ENCODE measurements at places on chromosomes 11 and 22.

- no peak for DNase-seq
These were observed 58.9 kb downstream of the RPUSD4 start for GRCh38 chr11:126152586-126152985.

DNA sequence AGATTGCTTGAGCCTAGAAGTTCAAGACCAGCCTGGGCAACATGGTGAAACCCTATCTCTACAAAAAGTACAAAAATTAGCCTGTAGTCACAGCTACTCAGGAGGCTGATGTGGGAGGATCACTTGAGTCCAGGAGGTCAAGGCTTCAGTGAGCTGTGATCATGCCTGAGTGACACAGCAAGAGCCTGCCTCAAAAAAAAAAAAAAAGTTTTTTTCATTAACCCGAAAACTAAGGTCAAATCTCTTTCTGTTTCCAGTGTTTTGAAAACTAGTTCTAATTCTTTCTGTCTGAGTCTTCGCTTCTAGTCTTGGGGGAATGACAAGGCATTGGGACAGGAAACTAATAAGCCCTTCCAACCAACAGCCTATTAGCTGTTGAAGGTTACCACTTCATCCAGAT is 57.6 kb downstream of the LIF start:
- no peak for DNase-seq

DNA sequence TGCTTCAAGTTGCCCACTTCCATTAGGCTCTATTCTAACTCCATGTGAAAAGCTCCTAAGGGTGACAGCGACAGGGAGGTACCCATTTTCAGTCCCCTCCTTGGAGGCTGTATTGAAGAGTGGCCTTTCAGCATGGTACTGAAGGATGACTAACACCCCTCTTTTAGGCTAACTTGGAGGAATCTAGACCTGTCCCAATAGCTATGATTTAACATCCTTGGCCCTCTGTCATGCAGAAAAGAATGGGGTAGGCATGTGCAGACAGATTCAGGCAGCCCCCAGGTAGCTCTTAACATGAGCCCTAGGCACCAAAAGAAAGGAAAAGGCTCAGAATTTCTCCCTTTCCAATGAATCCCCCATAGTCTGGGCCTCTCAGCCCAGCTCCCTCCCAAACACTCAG is 89.3 kb upstream of the AMOTL1 start:
- no peak for DNase-seq

DNA sequence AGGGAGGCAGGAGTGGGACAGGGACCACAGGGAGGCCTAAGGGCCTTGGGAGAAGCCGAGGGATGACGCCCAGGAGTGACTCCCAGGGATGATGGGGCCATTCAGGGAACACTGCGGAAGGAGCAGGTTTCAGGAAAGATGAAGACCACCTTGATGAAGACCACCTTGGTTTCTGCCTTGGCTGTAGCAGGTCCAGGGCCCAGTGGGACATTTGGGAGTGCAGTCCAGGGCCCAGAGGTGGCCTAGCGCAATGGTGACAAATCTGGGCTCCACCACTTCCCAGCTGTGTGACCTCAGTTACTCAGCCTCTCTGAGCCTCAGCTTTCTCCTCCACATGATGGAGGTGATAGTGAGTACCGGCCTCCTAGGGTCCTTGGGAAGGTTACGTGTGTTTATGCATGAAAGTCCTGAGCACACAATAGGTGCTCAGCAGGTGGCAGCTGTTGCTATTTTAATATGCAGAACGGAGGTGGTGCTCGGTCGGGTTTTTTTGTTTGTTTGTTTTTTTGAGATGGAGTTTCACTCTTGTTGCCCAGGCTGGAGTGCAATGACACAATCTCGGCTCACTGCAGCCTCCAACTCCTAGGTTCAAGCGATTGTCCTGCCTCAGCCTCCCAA is 770 bp downstream of the TSGA10IP start:
- no peak for DNase-seq

DNA sequence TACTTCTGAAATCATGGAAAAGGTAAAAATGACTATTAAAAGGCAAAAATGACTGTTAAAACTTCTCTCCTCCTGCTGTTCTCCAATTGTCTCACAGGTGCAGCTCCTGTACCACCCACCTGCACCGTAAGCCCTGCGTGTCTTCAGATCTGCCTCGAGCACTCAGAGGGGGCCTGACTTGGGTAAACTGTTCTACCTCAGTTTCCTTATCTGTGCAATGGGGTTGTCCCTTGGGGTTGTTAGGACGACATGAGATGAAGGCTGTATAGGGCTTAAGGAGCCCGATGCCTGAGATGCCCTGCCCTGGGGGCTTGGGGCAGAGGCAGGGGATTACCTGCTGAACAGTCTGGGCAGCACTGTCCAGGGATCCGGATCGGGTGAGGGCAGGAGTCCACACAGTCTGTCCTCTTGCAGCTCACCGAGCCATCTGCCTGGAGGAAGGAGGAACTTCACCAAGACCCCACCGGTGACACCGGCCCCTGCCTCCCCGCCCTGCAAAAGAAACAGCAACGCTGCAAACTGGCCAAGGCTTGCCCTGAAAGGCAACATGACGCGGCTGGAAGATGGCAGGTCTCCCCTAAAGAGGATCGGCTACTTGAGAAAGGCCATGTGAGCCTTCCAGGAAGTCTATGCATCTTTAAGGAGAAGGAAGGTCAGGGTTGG is 26.4 kb downstream of the VWCE start:
- DNase-seq, result no peak

GRCh38 chr11:29318134-29318845 is 698.5 kb downstream of the KCNA4 start:
- peak; percentile 48 for DNase-seq

DNA sequence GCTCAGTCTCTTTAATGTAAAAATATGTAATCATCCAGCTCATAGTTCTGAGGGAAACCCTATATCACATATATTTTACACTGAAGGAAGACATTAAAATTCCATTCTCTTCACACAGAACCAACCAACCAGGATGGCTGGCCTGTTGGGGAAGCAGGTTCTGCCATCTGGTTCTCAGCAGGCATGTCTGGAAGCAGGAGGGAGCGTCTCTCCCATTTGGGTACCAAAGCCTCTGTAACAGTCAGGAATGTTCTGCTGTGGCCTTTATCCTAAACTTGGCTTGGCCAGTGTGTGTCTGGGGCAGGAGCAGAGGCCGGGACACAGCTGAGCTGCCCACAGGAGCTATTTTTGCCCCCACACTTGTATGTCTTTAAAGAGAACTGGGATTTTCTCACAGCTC is 29.2 kb downstream of the SGSM3 start:
- no peak for DNase-seq

DNA sequence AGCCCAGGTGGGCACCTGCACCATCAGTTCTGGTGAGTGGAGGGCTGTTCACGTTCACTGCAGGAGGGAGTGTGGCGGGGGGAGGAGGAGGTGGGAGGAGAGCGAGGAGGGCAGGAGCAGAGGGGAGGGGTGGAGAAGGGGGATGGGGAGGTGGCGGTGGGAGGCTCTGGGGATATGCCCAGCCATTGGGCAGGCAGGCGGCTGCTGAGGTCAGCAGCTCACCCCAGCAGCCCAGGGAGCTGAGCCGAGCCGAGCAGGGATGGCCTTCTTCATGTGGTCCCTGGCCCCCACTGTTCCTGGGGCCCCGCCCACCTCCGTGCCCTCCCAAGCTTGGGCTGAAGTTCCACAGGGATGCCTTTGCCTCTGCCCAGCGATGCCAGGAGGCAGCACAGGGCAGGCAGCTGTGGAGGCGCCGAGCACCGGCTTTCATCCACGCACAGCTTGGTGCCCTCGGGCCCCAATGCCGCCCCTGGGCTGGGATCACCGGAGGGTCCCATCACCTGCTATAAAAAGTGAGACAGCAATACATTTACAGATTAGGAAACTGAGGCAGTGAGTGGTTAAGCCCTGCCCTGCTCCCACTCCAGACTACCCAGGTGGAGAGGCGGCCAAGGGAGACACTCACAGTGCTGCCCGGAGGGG is 21.6 kb downstream of the RTN4R start:
- no peak for DNase-seq

- no peak for DNase-seq
These were observed 625 bp downstream of the EIF3D start for GRCh38 chr22:36528341-36528740.

- no peak for DNase-seq
These were observed 935.8 kb upstream of the RAG2 start for GRCh38 chr11:37533830-37534229.

DNA sequence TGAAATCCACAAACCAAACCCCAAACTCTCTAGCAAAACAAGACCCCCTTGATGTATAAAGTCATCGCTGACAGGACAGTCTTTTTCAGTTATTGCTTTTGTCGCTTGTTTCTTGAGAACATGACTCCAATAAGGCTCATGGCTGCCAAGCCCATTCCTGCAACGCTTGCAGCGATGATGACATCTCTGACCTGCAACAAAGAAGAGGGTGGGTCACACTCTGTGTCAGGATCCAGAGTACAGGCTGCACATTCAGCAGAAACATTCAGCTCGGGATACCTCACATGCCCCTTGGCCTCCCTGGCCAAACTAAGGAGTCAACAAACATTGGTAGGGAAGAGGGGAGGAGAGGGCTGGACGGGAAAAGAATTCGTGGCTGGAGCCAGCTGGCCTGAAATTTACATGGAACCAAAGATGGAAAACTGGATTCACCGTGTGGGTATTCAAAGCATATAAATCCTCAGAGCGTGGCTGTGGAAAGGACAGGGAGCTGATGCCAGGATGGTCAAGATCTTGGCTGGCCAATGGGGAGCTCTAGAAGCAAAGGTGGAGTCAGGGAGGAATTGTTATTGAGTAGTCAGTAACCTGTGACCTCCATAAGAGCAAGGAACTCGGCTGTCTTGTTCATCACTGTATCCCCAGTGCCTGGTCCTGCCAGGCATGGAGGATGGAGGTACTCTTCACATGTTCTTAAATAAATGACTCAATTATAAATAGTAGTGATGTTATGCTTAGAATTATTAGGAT is 11.8 kb upstream of the PLAAT2 start:
- no peak for DNase-seq

DNA sequence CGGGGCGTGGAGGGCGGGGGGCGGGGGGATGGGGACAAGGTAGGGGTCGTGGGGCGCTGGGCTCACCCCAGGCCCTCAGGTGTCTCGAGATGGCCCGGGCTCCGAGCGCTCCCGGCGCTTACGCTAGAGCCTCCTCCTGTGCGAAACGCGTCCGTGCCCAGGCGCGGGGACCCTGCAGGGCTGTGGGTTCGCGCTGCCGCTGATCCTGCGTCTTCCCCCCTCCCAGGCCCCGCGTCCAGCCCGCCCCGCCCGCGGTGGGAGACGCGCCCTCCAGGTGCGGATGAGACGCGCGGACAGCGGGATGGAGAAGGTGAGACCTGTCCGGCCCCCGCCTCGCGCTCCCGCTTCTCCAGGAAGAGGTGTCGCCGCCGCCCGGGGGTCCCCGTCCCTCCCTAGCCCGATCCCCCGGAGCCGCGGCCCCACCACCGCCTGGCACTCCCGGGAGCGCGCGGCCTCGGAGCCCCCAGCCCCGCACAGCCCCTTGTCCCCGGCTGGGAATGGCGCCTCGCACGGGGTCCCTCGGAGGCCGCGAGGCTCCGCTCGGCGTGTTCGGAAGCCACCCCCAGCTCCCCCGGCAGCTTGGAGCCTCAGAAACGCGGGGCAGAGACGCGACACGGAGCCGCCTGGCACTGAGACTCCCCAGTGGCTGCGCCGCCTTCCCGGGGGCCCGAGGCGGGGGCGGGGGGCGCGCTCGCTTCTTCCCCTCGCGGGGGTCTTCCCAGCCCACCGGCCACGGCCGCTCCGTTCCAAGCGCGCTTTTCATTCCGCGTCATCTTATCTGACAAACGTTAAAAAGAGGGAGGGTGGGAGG is 27.6 kb upstream of the TOLLIP start:
- DNase-seq, result no peak

DNA sequence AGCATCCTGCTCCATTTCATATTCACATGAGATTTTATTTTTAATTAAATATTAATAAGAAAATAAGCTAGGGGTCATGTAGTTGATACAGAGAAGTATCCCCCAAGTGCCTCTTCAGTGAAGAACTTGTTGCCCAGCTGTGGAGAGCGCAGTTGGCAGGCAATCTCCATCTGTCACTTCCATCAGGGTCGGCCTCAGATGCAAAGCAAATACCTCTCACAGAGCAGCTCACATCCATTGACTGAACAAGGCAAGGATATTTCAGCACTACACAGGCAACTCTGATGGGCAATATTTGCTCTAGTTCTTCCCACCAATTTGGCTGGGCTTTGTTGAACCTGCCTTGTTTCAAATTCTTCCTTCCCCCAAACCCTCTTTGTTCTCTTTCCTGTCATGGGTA is 129.4 kb downstream of the NOX4 start:
- no peak for DNase-seq

- peak; percentile 24 for DNase-seq
These were observed 62.1 kb upstream of the AMOTL1 start for GRCh38 chr11:94705891-94706615.

DNA sequence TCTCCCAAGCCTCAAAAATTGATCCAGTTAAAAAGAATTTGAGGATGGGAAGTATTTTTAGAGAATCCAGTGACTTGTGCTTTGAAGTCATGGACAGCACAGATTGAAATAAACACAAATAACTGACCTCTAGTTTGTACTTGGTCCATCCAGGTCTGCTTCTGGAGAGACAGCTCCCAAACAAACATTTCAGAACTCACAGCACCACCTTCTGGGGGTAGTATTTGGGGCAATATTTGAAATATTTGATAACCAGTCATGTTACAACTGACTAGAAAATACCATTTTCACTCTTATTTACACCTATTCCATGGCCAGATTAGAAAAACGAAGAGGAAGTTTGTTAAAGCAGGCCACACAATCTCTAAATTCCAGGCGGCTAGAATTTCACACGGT is 56.2 kb downstream of the CTSC start:
- no peak for DNase-seq

GRCh38 chr11:40170078-40170477 is 1289.4 kb downstream of the LRRC4C start:
- no peak for DNase-seq

- no peak for DNase-seq
These were observed 965.2 kb downstream of the TBC1D22A start for GRCh38 chr22:47727641-47728040.

DNA sequence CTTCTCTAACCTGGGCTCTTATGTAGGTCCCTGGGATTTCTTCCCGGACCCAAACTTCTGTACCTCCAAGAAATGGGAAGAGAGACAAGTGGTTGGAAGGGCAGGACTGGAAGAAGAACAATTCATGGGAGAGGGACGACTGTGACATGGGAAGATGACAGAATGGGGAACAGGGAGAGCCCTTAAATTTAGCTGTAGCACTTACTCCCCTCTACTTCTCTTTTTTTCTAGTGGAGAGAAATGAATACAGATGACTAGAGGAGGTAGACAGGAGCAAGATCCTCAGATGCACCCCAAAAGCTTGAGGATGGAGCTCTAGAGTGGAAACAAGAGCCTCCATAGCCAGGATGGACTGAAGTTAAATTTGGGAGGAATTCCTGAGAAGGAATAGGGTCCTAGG is 2.3 kb downstream of the RHOG start:
- no peak for DNase-seq

DNA sequence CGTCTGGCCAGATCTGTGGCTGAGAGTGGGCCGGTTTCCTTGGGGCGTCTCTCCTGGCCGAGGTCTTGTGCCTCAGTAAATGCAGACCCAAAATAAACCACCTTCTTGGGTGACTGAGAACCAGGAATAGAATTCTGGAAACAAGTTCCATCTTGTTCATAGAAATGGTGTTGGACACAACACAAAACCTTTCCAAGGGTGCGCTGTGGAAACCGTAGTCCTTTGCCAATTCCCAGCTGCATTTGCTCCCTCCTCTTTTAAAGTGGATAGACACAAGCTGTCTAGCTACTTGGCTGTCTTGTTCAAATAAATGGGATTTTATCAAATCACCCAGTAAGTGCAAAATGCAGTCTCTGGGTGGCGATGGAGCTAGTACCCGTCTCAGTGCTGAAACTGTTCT is 300.2 kb downstream of the SHANK2 start:
- no peak for DNase-seq
